ENCODE measurements at places on chromosomes 12 and 14.

DNA sequence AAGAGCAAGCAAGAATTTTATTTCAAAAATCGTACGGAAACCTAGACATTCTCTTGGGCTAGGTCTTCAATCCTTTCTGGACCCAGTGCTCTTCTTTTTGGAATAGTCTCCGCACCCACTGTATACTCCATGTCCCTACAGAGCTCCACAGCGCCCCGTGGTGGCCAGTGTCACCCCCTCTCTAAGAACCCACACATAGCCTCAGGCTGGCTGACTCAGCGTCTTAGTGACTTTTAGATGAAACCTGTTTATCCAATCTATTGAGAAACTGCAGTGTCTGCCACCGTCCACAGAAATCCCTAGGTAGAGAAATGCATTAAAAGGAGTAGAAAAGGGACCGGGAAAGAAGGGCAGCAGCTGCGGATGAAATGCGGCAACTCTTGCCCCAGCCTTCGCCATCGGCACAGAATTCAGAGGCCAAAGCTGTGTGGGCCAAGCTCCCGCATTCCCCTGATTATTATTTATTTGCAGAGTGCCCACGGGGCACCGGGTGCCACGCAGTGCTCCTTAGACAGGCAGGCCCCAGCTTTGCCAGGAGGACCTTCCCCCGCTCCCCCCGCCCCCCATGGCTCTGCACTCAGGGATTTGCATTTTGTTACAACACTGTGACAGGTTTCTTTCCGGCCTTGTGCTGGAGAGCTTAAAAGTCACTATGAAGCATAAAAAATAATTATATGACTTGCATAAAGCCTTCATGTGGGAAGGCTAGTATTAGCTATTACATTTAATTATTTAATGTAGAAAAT, 170.1 kb upstream of the FKBP4 start:
- no peak for DNase-seq

DNA sequence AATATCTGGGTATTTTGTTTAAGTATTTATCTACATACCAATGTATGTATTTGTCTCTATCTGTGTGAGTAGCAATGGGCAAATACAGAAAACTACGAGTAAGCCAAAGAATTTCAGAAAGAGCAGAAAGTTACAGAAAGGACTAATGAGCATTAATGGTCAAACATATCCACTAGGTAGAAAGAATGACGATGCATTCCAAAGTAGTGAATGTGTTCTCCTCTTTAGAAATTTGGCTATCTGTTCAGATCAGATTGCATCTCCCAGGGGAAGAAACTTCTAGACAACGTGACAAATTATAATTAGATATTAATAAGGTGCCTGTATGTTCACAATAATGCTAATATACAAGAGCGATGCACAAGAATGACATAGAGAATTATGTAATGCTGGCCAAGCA, 194.5 kb upstream of the GZMB start:
- no peak for DNase-seq

- no peak for DNase-seq
Observed at GRCh38 chr12:2959505-2960389, 550 bp downstream of the TEAD4 start.

- DNase-seq = peak; percentile 96
Observed at GRCh38 chr12:121789800-121790728, 3.4 kb downstream of the RHOF start.

DNA sequence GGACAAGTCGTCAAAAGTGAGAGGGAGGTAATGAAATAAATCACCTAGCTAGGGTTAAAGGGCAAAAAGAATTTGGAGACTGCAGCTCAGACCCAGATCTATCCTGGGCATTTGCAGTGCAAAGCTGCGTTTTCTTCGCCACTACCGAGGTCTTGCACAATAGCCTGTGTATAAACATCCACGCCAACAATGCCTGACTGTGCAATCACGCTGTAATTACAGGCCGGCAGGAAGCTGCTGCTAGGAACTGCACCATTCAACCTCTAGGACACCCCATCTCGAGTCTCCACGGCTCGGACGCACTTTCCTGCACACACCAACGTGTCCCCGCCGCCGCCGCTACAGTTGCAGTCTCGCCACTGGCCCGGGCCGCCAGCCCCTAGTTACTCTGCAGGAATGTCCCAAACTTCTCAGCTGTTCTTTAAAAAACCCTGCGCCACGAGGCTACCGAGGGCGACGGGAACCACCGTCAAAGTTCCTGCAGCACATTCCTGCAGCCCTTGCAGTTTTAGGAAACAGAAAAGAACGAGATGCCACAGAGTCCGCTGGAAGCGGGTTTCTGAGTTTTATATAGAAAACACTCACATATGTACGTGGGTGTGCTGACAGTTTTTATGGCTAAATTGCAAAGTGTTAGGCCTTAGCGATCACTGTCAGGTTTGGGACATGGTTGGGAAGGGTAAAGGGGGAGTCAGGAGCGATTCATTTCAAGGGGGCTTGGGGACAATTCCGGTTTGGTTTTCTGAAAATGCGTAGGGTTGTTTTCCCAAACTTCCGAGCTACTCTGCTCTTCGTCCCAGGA, 65.6 kb upstream of the PTGR2 start:
- DNase-seq = peak; percentile 84

- no peak for DNase-seq
Observed at GRCh38 chr12:118373616-118374015, 909 bp upstream of the TAOK3 start.

DNA sequence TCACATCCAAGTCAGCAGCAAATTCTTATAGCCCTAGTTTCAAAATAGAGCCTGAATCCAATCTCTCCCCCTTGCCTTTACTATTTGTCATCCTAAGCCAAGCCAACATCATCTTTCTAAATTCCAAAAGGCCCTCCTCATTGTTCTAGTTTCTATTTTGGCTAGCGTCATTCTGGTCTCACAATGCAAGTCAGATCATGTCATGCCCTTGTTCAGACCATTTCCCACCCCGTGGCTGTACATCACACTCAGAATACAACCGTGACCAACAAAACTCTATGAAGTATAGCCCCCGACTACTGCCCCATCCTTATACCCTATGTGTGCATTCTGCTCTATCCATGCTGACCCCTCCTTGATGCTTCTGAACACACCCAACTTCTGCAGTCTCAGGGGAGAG, 12.3 kb upstream of the GNG2 start:
- DNase-seq = no peak

- DNase-seq = no peak
Observed at GRCh38 chr12:79857675-79858074, 77.2 kb downstream of the PPP1R12A start.

GRCh38 chr14:24231263-24232120, 675 bp downstream of the NEDD8 start:
- DNase-seq = no peak

GRCh38 chr14:69010648-69011047, 31.5 kb upstream of the ACTN1 start:
- no peak for DNase-seq

GRCh38 chr14:104135904-104136471, 2.4 kb upstream of the KIF26A start:
- DNase-seq = no peak

DNA sequence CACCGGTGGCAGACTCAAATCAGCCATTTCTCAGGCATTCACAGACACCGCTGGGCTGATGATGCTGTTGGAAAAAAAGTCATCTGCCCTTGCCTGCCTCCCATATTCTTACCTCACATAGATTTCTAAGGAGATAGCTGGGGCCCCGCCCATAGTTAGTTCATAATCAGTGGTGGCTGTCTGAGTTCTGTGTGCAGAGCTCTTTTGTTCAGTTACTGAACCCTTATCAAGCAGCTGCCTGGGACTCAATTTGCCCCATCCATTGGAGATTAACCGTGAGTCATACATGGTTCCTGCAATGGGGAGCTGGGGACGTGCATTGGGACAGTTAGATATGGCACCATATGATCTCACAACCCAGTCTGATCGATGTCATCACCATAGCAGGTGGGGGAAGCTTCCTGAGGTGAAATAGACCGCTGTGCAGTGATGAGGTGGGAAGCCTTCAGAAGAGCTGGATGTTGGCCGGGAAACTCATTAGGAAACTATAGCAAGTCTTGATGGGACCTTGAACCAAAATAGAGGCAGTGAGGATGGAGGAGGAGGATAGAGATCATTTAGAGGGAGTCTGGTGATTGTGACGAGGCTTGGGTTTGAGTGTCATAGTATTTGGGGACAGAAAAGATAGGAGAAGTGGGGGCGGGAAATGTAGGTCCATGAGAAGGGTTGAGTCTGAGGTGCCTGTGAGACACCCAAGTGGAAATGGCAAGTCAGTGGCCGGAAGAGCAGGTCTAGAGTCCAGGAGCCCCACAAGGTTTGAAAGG, 147.8 kb downstream of the GCH1 start:
- no peak for DNase-seq

GRCh38 chr12:112598626-112599025, 179.9 kb downstream of the PTPN11 start:
- DNase-seq = no peak

GRCh38 chr12:118061873-118062843, 1.2 kb upstream of the WSB2 start:
- no peak for DNase-seq

DNA sequence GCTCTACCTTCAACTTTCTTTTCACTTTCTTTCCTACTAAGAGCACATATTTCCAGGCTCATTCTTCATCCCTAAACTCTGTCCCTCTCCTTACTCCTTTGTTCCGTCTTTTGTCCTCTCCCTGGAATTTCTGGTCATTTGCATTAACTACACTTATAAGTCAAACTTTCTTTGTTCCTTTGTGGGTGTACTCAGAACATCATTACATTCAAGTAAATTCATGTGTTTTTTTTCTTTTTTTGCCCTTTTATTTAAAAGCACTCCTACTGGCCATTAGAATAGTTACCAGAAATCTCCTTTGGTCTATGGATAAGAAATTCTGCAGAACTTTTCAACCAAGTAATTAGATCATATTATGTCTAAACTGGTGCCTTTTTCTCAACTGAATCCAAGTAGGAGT, 802.6 kb downstream of the DIO2 start:
- no peak for DNase-seq

DNA sequence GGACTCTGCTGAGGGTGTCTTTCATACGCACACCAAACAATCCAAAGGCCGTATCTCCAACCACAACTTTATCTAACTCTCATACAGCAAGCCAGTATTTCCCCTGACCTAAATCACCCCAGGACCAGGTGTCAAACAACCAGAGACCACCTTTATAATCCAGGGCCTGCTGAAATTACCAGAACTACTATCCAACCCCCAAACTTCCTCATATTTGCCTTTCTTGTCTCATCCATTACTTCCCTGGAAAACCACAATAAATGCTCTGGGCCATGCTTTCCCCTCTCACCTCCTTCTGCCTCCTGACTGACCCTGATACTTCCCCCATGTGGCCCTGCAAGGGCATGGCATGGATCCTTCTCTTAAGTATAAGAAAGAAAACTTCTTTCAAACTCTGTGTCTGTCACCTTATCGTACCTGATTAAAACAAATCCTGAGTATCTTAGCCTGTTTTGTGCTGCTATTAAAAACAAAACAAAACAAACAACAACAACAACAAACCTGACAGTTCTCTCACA, 44.7 kb upstream of the CRACR2A start:
- DNase-seq = no peak

DNA sequence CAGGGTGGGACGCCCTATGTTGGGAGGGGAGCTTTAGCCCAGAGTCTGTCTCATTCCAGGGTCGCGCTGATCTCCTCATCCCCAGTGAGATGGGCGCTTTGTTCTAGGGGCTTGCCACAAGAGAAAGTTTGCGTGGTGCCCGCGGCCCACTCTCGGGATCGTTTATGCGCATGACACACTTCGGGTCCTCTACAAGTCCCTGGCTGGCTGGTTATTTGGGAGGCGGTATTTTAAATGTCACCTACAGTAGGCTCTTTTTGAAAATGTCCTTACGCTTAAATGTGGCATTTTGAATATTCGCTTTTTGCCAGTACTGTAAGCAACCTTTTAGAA, 541 bp downstream of the GOLT1B start:
- DNase-seq = peak; percentile 25
